ENCODE measurements at places on chromosomes 7 and 10.

- peak; percentile 74 for DNase-seq
Observed at GRCh38 chr10:130109796-130110245, 809 bp downstream of the C10orf143 start.

- no peak for DNase-seq
Observed at GRCh38 chr7:41491883-41492471, 210.9 kb downstream of the INHBA start.

DNA sequence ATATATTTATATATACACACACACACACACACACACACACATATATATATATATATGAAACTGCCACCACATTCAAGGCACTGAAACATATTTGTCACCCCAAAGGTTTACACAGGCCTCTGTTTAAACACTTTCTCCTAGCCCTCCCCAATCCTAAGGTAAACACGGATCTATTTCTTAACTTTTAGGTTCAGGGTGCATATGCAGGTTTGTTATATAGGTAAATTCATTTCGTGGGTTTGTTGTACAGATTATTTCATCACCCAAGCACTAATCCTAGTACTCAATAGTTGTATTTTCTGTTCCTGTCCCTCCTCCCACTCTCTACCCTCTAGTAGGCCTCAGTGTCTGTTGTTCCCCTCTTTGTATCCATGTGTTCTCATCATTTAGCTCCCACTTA lies 305.0 kb downstream of the GPR37 start:
- no peak for DNase-seq

DNA sequence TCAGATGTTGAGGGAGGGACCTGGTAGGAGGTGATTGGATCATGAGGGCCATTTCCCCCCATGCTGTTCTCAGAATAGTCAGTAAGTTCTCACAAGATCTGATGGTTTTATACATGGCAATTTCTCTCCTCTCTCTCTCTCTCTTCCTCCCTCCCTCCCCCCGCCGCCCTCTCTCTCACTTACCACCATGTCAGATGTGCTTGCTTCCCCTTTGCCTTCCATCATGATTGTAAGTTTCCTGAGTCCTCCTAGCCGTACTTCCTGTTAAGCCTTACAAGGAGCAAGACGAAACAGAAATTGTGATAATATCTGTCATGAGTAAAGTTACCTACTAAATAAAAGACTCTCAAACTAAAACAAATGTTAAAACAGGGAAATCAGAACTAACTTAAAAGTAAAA lies 19.9 kb upstream of the GPR141 start:
- DNase-seq, result no peak

DNA sequence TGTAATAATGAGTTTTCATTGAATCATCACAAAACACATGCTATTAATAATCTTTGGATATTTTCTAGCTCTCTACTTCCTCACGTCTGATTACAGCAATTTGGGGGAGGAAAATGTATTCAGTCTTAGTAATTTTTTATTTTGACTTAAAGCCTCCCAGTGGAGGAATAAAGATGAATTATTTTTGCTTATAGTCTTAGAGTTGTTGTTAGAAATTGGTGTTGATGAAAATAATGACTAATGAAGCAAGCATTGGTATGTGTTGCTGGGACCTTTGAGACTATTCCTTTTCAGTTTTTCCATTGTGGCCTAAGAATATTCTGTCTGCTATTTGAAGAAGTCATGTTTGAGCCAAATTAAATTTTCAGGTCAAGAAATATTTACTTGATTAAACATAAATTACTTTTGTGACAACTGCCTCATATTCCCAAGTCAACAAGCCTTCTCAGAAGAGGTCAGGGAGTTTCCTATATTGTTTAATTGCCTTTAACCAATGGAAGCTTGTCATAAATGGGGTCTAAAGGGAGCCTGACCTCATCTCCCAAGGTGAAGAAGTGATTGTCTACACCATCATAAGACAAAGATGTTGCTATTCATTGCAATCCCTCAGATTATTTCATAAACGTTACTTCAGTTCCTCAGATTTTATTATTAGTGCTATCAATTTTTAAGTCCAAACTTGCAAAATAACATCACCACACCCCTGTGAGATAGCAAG lies 90.0 kb downstream of the ST7 start:
- no peak for DNase-seq

GRCh38 chr7:43937444-43937843 lies 11.2 kb downstream of the UBE2D4 start:
- no peak for DNase-seq

GRCh38 chr10:74641659-74642058 lies 184.7 kb upstream of the KAT6B start:
- no peak for DNase-seq

- no peak for DNase-seq
Observed at GRCh38 chr10:51369903-51370302, 295.6 kb downstream of the PRKG1 start.

DNA sequence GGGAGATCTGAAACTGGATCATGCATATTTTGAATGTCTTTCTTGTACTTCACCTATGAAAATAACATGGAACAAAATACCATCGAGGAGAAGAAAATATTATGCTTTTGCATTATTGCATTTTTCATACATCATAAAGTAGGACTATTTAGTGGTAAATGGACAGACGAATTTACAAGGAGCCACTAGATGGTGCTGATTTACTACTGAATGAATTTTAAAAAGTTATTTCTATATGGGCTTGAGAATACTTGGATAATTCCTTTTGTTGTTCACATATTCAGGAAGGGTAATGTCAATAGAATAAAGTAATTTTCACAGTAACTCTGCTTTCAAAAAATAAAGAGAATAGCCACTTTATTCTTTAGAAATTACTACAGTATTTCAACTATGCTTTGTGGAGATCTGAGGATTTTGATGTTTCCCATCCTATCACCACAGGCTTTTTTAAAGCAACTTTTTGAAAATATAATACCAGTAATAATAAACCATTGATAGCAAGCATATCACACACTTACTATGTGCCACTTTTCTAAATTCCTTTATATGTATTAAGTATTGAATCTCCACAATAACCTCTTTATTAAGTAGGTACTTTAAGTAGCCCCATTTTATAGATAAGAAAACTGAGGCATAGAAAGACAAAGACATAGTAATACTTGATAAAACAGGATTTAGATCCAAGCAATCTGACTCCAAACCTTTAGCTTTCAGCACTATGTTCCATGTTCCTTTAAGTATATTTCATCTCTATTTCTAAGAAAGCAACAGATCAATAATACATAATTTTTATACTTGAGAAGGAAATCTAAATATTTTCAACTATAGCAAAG lies 38.6 kb downstream of the NEBL start:
- no peak for DNase-seq

GRCh38 chr7:156514851-156515250 lies 125.7 kb upstream of the RNF32 start:
- DNase-seq, result no peak

- DNase-seq, result no peak
Observed at GRCh38 chr10:42543840-42544372, 94.5 kb downstream of the ZNF33B start.

- DNase-seq, result no peak
Observed at GRCh38 chr10:76975126-76975525, 662.5 kb downstream of the KCNMA1 start.

DNA sequence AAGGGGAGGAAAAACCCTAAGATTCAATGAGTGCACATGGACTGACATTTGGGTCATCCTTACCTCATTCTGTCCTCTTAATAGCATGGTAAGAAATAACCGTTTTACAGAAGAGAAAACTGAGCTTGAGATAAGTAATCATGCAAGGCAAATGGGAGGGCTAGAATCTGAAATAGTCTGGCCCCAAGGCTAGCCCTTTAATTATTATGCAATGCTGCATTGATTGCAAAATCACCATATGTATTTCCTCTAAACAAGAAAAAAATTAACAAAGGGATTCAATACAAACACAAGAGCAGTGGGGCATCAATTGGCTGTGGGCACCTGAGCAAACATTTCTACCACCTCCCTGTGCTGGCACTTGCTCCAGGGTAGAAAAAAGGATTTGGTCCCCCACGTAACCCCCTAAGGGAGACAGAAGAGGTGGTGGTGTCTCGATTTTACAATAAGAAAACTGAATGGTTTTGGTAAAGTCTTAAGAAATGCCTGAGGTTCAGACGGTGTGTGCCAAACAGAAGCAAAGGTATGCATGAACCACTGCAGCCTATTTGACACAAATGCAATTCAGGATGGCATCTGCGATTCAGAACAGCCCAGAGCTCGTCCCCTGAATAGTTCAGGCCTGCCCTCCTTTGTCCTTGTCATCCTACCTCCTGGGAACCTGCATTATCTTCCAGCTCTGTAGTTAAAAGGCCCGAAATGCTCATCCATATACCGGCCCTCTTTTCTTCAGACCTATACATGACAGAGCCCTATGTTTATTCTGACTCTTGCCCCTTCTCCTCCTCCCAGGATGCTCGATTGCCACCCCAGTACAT lies 23.6 kb downstream of the PIP4K2A start:
- DNase-seq, result no peak

GRCh38 chr7:19247017-19247416 lies 101.8 kb upstream of the FERD3L start:
- no peak for DNase-seq

DNA sequence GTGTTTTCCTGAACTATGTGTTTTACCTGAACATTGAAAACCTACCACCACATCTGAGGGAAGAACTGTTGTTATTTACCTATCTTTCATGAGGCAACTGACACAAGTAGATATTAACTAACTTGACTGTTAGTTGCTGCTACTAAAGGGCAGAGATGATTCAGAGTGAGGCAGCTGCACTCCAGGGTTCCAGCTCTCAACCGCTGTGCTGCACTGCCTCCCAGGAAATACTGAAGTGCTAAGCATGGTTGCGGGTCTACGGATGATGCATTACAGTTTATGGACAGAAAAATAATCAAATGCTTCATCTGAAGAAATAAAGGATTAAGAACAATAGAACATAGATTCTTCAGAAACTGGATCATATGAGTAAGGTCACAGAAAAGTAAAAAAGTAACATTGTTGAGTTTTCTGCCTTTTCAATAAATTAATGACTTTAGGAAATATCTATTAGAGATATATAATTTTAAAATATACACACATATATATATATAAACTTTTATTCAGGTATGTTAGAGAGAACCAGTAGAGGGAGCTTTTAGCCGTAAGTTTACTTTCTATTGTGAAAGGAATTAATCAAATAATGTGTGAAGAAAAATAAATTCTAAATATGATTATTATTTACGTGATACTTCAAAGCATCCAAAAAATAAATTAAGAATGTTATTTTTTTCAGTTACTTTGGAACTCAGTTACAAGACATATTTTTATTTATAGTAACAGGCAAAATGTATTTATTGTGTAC lies 620.0 kb downstream of the CNTNAP2 start:
- no peak for DNase-seq

- DNase-seq, result no peak
Observed at GRCh38 chr10:24897326-24897926, 55.0 kb downstream of the PRTFDC1 start.

DNA sequence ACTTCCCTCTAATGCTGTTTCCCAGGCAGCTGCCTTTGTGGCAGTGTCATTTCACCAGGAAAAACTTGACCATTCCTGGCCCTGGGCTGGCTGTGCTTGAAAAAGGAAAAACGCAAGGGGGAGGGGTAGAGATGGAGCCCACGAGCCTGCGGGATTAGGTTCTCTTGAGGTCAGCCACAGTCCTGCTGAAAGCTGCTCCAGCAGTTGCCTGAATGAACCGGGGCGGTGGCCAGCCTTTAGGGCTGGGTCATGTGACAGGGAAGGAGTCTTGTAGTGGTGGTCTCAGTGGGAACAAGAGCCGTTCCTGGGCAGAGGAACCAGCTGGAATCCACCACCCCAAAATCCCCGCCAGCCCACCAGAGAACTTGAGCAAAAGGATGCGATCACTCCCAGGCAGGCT lies 51.2 kb upstream of the LRRC4 start:
- DNase-seq, result peak; percentile 59

DNA sequence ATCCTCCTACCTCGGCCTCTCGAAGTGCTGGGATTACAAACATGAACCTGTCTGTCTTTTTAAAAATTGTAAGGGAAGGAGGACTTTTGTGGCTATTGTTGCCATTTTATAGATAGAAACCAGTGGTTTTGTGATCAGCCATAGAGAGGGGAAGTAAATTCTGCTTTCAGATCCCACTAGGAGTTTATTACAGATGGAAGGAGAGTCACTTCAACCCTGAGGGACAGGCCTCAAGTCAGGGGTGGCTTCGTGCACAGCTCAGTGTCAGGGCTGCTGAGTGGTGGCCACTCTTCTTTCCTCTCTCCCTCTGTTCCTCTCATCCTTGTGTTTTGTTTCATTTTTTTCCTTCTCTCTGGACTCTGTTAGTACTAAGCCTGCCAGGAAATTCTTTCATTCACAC lies 60.8 kb downstream of the OGDH start:
- no peak for DNase-seq

DNA sequence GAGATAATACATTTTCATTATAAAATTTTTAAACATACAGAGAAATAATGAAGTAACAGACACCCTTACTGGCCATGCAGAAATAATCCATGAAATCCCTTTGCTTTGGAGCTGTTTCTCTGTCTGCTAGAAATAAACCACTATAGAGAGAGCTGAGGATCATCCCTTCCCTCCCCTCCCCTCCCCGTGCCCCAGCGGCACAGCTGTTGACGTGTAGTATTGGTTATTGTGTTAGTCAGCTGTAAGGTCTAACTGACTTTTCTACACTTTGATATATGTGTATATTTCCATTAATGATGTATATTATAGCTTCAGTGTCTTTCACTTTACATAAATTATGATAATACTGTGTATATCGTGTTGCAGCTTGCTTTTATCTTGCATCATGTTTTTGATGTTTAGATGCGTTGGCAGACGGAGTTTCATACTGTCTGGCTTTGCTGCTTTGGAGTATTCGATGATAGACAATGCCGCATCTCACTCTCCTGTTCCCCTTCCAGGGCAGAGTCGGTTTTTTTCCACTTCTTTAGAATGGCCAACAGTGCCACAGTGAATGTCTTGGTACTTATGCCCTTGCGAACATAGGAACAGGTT lies 27.4 kb upstream of the GRID1 start:
- no peak for DNase-seq

GRCh38 chr7:138565451-138566114 lies 105.5 kb downstream of the TRIM24 start:
- no peak for DNase-seq

DNA sequence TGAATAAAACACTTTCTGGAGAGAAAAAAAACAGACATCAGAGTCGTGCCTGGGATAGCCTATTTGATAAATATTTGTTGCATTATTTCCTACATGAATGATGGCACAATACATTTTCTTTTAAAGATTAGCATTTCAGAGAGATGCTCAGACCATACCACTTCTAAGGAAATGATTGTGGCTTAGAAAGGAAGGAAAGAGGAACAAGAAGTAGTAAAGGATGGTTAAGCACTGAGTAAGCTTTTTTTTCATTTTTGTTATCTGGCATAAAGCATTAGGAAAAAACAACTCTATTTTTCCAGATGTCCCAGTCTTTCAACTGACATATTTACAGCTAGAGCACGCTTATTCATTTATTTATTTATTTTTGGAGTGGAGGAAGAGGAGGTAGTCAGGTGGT lies 258.8 kb upstream of the TEX47 start:
- DNase-seq, result no peak
